T-helper 1 cell (primary cell): ENCODE measurements at places on chromosomes 2 and 18.
A peak's percentile ranks its signal among the peaks of the same experiment; 100 is the strongest.

DNA sequence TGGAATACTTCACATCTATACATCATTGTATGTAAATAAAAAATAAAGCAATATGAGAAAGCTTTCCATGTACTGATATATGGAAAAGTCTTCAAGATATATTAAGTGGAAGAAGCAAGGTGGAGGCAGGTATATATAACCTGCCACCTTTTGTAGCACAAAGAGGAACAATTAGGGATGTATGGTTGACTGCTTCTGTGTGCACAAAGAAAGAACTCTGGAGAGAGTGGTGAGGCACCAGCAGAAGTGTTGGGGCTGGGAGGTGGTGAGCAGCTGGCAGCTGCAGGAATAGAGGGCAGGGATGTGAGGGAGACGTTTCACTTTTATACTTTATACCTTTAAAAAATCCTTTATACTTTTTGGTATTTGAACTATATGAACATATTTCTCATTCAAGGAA is 26.1 kb downstream of the KIF5C start:
- no peak for DNase-seq

DNA sequence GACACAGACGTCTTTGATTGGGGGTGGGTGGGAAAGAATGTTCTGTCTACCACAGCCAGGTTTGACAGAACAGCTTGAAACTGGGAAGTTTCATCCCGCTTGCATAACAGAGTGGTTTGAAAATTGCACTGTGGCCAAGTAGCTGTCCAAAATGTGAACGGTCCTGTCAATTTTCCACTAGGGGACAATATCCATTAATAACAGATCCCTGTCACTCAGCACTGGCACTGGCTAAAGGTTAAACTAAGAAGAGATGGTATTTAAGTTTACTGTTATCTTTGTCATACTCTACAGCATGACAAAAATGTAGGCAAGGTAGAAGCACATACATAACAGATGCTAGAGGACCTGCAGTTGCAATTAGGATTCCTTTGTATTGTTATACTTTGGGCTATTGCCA is 55.6 kb upstream of the ACMSD start:
- peak; percentile 15 for DNase-seq

GRCh38 chr2:218691234-218691633 is 19.3 kb downstream of the STK36 start:
- DNase-seq = no peak

DNA sequence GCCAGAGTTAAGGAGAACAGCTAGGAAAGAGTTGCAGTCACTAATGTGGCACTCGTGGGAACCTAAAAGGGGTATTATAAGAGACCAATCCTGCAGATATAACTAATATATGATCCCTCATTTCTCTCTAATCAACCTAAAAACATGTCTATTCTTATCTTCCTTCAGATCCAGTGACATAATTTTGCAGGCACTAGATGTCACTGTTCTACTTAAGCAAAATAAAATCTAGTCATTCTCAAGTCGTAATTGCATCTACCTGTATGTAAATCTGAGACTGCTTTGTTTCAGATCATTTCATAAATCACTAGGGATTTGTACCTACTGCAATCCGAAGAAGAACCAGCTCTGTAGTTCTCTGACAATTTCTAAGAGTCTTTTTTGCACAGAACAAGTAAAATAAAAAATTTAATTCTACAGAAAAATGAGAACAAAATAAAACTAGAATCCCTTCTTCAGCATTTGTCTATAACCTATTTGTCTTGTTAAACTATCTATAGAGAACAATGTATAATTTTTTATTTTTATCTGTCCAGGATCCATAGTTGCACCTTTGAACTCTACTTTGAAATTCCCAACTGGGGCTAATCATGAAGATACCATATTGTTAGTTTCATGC is 56.5 kb upstream of the ERBB4 start:
- DNase-seq = no peak

DNA sequence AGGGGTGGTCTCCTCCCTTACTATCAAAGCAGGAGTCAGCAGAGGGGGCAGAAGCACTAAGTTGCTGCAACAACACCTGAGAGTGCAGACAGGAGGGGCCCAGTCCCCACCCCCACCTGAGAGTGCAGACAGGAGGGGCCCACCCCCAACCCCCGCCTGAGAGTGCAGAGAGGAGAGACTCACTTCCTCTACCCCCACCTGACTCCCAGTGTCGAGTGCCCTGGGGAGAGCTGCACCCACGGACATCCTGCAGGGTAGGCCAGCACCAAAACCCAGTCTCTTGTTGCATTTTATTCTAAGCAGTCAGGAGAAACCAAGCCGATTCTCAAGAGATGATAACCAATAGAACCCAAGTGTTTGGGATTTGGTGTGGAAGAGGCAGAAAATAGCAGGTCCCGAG is 78.4 kb downstream of the NAPG start:
- DNase-seq = no peak

GRCh38 chr2:110827511-110827910 is 95.1 kb downstream of the ACOXL start:
- DNase-seq = no peak

- DNase-seq = no peak
Measured at GRCh38 chr2:57733956-57734355, 312.6 kb upstream of the VRK2 start.

GRCh38 chr2:28357055-28357454 is 35.6 kb upstream of the FOSL2 start:
- no peak for DNase-seq

GRCh38 chr2:147541314-147541713 is 303.5 kb upstream of the ACVR2A start:
- no peak for DNase-seq

DNA sequence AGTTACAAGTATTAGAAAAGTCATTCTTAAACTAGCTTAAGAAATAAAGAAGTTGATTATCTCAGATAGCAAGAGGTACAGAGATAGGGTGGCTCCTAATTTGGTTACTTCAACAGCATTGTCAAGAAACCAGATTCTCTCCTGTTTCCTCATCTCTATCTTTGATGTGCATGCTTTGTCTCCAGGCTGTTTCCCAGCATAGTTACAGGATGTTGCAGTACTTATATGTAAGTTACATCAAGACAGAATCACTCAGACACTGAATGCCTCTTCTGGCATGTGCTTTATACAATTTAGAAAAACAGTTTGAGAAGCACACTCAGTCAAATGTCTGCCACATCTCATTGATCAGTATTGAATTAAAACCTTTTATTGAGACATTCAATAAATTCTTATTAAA is 189.5 kb upstream of the UBE2E3 start:
- no peak for DNase-seq
